ENCODE measurements at places on chromosomes 2 and 18.

- ATAC-seq: peak; percentile 66
These were observed 228.7 kb downstream of the PIK3C3 start for GRCh38 chr18:42183746-42184145.

DNA sequence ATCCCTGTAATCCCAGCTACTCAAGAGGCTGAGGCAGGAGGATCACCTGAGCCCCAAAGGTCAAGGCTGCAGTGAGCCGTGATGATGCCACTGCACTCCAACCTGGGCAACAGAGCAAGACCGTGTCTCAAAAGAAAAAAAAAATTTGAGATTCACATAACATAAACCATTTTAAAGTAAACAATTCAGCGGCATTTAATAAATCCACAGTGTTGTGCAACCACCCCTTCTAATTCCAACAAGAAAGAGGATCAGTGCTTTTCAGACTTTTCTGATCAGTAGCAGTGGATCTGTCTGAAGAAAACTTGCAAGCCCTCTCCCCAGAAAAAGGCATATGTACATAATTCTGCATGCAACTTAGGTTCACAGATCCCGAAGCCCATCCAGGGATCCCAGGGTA is 7.2 kb upstream of the SAG start:
- no peak for ATAC-seq

DNA sequence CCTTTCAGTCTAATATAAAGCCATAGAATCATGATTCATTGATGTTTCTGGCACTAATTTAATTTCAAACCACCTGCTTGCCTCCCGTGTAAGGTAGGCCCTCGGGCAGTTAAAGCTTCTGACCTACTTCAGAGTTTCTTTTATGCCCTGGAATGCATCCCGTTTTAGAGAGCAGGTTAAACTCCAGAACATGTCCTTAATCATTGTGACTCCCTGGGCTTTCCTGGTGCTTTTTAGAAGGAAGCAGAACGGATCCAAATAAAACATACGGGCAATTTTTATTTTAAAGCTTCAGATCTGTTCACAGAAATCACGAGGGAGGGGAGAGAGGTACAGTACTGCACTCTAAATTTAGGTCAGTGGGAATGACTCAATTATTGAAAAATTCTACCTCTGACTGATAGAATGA is 134.8 kb downstream of the GCA start:
- peak; percentile 83 for ATAC-seq

DNA sequence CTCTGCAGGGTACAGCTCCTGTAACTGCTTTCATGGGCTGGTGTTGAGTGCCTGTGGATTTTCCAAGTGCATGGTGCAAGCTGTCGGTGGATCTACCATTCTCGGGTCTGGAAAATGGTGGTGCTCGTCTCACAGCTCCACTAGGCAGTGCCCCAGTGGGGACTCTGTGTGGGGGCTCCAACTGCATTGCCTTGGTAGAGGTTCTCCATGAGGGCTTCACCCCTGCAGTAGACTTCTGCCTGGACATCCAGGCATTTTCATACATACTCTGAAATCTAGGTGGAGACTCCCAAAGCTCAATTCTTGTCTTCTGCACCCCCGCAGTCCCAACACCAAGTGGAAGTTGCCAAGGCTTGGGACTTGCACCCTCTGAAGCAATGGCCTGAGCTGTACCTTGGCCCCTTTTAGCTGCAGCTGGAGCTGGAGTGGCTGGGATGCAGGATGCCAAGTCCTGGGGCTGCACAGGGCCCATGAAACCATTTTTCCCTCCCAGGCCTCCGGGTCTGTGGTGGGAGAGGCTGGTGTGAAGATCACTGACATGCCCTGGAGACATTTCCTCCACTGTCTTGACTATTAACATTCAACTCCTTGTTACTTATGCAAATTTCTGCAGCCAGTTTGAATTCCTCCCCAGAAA is 41.6 kb downstream of the EDAR start:
- ATAC-seq: no peak

DNA sequence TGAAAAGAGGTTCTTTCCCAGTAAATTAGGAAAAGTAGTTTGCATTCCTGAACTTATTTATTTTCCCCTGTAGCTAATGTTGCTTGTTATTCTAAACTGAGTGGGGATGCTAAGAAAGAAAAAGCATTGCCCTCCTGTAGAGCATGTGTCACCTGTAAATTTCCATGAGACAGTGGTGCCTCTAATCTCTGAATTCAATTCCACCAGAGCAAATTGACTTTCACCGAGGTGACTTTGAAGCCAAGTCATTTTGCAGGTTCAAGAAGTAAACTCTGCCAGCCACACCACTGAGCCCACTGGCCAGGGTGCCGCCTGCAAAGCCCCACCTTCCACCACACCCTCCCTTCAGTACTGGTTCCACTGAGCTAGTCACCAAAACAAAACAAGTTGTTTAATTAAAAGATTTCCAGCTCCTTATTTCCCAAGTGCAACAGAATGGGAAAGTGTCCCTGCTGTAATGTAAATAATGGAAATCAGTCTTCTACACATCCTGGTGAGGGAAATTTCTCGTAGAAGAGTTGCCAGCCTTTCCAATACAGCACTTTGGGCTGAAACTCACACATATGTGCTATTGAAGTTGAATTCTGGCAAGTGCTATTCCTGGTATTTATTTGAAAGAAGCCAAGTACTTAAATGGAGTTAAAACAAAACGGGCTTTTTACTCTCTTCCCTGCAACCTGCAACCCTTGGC is 254.8 kb downstream of the RNF152 start:
- peak; percentile 73 for ATAC-seq

DNA sequence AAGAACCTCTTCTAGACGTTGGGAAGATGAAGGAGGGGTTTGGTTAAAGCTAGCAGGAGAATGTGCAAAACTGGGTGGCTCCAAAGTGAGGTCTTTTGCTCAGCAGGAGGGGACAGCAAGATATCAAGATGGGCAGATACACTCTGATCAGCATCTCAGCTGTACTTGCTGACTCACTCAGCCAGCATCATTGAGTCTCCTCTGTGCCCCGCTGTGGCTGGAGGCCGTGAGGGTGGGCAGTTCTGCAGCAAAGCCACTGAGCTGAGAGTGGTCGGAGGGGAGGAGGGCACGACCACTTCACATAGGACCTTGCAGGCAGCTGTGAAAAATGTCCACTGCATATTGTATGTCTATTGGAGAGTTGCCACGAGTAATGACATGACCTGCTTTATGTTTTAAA is 152.0 kb downstream of the CAPN13 start:
- no peak for ATAC-seq

GRCh38 chr18:47389210-47389609 is 137.8 kb upstream of the SKOR2 start:
- ATAC-seq: no peak
